Inflammatory macrophage treated with lipopolysaccharide for 1 hour (primary cell): ENCODE measurements at places on chromosomes 12 and 14.

GRCh38 chr12:28961948-28962384 is 187.1 kb upstream of the FAR2 start:
- no peak for DNase-seq

- no peak for DNase-seq
Measured at GRCh38 chr12:18302809-18303430, 41.6 kb downstream of the PIK3C2G start.

- DNase-seq: no peak
Measured at GRCh38 chr12:110917961-110918360, 2.4 kb downstream of the MYL2 start.

GRCh38 chr12:105467710-105468366 is 137.3 kb downstream of the C12orf75 start:
- no peak for DNase-seq

- no peak for DNase-seq
Measured at GRCh38 chr12:12127304-12127703, 56.6 kb downstream of the BCL2L14 start.

GRCh38 chr14:96894966-96895365 is 97.8 kb downstream of the VRK1 start:
- no peak for DNase-seq

- DNase-seq: no peak
Measured at GRCh38 chr14:76326918-76327689, 48.8 kb upstream of the ESRRB start.

DNA sequence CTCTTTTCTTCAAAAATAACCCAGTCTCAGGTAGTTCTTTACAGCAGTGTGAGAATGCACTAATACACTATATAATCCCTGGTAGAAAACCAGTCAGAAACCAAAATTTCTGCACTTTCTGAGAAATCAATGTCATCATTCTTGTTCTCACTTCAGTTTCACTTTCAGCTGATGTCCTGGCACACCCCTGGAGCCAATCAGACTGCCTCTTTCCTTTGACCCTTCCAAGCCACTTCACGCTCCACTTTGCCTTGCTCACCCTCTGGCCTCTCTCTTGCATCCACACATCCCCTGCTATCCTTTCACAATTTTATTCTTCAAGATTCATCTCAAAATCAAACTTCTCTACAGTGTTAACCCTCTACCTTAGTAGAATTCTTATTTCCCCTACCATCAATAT is 181.1 kb downstream of the ASCL1 start:
- DNase-seq: no peak

GRCh38 chr12:65470256-65470655 is 191.8 kb downstream of the MSRB3 start:
- no peak for DNase-seq

- no peak for DNase-seq
Measured at GRCh38 chr12:50314636-50315312, 31.5 kb upstream of the LIMA1 start.

- no peak for DNase-seq
Measured at GRCh38 chr12:80121661-80122060, 22.3 kb downstream of the OTOGL start.

- DNase-seq: no peak
Measured at GRCh38 chr14:52882824-52883223, 68.0 kb downstream of the FERMT2 start.

DNA sequence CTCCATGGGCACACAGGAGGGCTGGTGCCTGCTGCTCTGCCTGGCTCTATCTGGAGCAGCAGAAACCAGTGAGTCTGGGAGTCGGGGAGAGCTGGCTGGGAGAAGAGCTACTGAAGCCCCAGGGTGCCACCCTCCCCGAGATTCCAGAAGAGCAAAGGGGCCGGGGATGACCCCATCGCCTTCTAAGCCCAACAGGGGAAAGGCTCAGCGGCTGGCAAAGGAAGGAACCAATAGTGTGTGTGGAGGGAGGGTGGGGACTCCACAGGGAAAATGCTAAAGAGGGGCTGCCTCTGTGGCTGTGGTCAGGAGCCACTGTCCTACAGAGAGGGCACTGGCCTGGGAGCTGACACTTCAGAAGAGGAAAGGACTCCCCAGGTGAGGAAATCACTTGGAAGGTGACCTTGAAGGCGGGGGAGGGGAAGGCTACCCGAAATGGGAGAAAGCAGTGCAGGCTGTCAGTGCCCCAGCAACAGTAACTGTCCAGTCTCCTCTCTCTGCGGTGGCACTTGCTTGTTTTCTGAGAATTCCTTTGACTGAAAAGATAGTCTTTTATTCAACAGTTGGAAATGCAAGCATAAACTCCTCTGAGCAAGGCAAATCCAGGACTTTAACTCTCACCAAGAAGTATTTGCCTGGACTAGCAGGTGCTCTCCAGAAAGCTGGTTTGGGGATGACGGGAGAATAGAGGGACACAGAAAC is 552 bp downstream of the TAPBPL start:
- no peak for DNase-seq

GRCh38 chr12:728781-729180 is 23.6 kb upstream of the WNK1 start:
- DNase-seq: no peak

DNA sequence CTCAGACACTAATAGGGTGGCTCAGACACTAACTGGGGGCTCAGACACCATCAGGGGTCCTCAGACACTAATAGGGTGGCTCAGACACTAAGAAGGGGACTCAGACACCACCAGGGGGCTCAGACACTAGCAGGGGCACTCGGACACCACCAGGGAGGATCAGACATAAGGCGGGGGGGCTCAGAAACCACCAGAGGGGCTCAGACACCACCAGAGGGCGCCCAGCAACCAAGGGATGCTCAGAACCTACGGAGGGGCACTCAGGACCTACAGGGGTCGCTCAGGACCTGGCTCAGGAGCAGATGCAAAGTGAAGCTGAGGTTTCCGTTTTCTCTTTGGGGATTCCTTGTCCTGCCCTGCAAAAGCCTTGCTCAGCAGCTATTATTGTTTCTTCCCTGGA is 448.5 kb downstream of the TMEM121 start:
- DNase-seq: no peak

DNA sequence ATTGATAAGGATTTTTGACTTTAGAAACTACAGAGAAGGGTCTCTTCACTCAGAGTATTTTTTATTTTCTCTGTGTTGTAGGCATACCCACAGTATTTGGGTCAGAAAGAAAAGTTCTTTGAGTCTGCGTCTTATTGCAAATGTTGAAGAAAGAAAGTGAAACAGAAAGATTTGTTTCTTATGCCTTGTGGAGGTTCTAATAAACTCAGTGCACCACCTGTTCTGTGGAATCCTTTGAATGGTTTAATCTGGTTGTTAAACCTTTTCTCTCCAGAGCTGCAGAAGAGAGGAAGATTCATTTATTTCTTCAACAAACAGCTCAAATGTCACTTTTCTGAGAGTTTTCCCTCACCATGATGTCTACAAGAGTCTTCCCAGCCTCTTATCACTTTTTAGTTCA is 146.6 kb upstream of the PLEKHG7 start:
- no peak for DNase-seq

GRCh38 chr12:117885211-117885610 is 83.6 kb downstream of the KSR2 start:
- no peak for DNase-seq

GRCh38 chr14:99201351-99202073 is 70.5 kb downstream of the BCL11B start:
- no peak for DNase-seq

- no peak for DNase-seq
Measured at GRCh38 chr12:122001466-122002209, 20.0 kb upstream of the BCL7A start.

DNA sequence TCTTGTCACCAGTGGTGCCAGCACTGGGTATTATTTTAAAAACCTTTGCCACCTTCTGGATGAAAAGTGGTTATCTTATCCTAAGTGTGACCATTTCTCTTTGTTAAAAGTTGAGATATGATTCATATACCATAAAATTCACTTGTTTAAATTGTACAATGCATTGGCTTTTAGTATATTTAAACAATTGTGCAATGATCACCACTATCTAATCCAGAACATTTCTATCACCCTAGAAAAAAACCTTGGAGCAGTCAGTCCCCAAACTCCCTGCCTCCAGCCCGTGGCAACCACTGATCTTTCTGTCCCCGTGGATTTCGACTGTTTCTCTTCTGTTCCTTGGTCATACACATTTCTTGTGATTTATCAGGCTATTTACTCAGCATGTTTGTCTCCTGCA is 28.3 kb downstream of the SH2B3 start:
- DNase-seq: no peak

- no peak for DNase-seq
Measured at GRCh38 chr12:57817261-57817989, 1.1 kb downstream of the AVIL start.

DNA sequence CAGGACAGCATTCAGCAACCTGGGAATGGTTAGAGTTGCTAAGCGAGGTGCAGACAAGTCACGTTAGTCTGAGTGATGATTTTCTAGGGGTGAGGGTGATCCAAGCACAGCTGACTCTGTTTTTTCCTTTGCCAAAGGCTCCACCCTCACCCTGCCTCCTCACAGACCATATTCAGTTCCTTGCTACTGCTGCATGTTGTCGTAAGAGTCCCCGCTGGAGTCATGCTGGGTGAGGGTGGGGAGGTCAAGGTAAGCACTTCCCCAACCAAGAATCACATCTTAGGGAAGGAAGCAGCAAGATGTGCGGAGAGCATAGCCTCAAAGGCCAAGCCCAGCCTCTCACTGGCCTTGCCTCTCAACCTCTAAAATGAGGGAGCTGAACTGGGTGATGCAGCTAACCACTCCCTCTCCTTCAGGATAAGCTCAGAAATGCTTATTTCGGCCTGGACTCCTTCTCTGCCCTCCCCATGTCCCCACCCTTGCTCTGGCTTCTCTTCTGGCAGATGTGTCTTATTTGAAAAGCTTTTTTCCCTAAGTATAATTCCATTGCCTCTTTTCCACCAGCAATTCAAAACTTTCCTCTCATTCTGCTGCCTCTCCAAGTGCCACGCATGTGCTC is 66.9 kb upstream of the ACTN1 start:
- peak; percentile 73 for DNase-seq

DNA sequence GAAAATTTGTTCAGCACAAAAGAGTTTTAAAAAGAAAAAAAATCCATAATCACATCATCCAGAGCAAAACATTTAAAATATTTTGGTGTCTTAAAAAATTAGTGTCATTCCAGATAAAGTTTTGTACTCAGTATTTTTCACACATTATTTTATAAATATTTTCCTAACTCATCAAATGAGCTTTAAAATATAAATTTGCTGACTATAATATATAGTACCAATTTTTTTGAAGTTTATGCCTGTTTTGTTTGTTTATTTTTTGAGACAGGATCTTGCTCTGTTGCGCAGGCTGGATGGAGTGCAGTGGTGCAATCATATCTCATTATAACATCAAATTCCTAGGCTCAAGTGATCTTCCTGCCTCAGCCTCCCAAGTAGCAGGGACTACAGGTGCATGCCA is 164.1 kb downstream of the SLC41A2 start:
- no peak for DNase-seq

DNA sequence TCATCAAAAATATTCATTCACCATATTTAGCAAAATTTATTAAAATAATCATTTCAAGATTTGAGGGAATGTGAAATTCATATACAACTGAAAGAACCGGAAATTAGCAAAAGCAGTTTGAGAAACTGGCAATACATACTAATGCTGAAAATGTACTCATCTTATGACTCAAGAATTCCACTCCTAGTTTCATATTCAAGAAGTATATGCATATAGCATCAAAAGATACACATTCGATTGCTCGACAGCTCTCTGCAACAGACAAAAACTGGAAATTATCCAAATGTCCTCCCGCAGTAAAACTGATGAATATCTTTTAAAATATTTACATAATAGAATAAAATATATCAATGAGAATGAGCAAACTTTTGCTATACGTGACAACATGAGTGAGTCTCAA is 189.2 kb upstream of the MGAT4C start:
- no peak for DNase-seq

DNA sequence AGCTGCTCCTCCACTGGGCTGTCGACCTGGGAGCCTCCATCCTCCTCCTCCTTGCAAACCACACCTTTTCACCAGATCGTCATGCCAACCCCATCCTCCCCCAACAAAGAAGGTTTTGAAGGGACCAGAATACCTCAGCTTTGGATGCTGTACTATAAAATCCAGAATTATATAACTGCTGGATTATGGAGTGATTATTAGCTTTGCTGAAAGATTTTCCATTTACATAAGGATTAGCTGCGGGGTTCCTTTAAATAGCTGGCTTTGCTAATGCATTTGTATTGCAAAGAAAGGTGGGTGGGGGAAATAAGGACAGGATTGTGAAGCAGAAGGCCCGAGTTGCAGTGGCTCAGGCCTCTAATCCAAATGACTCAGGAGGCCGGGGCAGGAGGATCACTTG is 36.6 kb downstream of the ESRRB start:
- peak; percentile 9 for DNase-seq

GRCh38 chr14:104545151-104545941 is 34.2 kb upstream of the C14orf180 start:
- DNase-seq: no peak

DNA sequence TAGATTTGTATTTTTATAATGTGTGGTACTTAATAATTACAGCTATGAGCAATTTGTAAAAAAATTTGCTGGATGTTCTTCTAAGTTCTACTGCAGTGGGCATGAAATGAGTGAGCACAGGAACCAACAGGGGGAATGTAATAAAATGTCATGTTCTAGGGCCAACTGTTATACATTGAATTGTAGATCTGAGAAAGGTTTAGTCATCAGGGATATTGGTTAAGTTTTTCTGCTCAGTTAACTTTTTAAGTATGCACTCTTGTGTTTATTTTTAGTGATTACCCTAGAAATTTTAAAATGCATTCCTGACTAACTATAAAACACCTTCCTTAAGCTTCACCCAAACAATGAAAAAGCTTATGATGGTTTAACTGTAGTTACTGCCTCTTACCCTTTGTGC is 101.8 kb downstream of the CAND1 start:
- DNase-seq: no peak

- DNase-seq: no peak
Measured at GRCh38 chr14:51041108-51041531, 53.8 kb downstream of the TRIM9 start.

DNA sequence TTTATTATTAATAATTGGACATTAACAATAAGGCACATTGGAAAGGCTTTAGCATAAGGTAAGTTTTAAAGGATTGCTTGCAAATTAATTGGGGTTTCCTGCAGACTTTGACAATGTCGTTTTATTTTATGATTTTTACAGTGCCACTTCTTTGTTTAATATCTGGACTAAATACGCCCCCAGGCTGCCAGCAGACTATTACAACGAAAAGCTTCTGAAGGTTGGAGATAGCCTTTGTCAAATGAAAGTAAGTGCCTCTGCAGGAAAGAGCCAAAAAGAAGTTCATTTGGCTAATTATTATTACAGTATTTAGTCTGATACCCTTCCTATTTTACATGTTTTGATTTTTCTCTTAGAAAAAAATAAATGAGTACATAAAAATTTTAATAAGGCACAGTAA is 11.3 kb downstream of the CFAP54 start:
- no peak for DNase-seq

GRCh38 chr14:50501642-50502041 is 30.7 kb downstream of the MAP4K5 start:
- DNase-seq: no peak

DNA sequence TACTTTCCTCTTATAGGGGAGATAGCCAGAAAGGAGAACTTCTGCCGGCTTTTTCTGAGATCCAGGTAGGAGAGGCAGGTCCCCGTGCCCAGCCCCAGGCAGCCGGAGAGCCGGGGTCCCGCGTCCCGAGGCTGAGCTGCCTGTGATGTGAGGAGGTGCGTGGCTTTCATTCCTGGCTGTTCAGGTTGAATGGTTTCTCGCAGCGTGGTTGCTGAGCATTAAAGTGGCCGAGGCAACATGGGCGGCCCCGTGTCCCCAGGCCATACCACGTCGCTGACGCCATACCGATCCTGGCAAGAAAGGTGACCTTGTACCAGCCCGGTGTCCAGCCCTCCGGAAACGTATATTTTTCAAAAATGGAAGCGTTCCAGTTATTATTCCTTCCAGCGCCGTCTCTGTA is 116.7 kb upstream of the MYL2 start:
- DNase-seq: no peak
